ENCODE measurements at places on chromosomes 3 and 15.

GRCh38 chr3:41881233-41881821 lies 80.6 kb downstream of the ULK4 start:
- DNase-seq: no peak

DNA sequence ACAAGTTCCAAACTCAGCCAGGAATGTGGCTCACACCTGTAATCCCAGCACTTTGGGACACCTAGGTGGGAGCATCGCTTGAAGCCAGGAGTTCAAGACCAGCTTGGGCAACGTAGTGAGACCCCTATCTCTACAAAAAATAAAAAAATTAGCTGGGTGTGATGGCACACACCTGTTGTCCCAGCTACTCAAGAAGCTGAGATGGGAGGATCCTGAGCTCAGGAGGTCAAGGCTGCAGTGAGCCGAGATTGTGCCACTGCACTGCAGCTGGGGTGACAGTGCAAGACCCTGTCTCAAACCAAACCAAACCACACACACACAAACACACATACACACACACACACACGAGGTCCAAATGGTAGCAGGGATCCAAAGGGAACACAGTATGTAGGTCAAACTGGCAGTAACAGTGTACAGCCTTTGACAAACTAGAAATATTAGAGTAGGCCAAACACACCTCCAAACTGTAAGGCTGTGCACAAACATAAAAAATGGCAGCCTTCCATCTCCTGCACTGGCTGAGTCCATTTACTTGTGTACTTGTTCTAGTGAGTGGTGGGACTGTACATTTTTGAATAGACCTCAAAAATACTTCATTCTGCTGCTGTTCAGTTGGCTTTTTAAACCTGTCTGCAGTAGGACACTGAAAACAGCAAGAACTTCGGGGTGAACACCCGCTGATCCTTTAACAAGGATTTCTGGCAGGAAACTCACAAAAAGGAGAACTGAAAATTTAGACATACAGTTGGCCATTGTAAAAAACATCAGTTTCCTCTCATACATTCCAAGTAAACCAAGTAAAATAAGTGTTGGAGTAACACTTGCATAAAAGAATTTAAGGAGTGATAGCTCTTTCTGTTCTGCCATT lies 33.6 kb downstream of the INTS14 start:
- no peak for DNase-seq

DNA sequence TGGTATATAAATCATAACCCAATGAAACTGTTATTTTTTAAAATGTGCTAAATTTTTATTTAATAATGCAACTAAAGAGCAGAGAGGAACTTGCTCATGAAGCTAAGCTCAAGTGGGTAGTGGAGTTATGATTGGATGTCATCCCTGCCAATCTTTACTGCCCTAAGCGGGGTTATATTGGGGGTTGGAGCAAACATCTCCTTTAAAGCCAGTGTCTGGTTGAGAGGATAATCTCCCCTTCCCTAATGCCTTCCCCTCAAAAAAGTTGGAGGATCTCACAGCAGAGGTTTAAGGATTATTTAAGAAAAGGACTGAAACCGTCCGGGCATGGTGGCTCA lies 32.1 kb upstream of the CLASP2 start:
- no peak for DNase-seq

DNA sequence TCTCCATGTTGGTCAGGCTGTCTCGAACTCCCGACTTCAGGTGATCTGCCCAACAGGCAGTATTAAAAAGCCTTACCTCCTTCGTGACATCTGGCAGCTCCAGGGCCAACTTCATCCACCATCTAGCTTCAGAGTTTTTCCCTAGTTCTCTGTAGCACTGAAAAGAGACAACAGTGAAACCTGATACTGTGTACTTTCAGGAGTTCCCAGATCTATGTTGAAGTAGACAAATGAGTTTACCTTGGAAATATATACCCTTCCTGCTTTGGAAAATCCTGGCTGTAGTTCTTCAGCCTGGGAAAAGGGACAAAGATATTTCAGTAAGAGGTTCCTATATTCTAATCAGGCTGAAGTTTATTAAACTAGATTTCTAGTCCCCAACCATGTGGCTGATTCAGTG lies 18.0 kb downstream of the RMDN3 start:
- DNase-seq: no peak

- no peak for DNase-seq
These were observed 250.0 kb upstream of the PDZRN3 start for GRCh38 chr3:73874606-73875369.

GRCh38 chr3:130820976-130821375 lies 72.9 kb upstream of the ATP2C1 start:
- DNase-seq: no peak

DNA sequence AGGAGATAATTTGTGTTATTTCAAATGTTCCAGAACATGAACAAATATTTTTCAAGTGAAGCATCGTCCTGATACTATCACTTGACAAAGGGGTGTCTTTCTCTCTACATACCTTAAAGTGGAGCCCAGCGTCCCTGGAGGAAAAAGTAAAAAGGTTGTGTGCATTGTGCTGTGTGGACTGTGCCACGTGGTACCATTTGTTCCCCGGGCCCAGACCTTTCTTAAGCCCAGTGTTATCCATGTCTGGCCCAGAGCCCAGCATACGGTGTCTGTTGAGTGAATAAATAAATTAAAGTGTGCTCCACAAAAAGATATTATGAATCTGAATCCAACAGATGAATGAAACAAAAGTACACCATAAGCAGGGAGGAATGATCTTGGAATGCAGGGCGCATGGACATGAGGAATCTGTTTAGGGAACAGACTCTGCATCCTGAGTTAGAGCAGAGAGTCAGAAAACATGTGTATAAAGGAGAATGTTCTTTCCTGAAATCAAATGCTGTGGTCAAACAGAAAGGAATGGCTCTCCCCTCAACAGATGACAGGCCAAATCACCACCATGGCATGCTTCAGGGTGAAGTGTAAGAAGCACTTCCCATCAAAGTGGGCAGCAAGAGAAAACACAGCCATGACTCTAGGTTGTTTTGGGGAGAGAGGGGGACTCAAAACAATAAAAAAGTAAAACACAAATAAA lies 8.1 kb upstream of the PRSS50 start:
- no peak for DNase-seq

DNA sequence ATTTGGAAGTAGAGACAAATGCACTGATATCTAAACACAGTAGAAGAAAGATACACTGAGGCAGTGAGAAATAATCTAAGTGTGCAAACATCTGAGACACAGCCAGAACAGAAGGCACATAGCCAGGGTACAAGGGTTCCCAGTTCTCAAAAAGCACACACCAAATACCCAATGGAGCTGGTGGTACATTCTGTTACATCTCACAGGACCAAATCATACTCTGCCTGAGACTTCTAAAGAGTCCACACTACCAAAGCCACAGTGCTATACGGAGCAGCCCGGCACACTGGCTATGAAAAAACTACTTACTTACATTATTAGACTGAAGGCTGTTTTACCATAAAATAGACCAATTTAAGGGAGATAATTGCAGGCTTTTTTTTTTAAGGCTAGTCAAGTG lies 19.3 kb downstream of the CLPX start:
- no peak for DNase-seq

DNA sequence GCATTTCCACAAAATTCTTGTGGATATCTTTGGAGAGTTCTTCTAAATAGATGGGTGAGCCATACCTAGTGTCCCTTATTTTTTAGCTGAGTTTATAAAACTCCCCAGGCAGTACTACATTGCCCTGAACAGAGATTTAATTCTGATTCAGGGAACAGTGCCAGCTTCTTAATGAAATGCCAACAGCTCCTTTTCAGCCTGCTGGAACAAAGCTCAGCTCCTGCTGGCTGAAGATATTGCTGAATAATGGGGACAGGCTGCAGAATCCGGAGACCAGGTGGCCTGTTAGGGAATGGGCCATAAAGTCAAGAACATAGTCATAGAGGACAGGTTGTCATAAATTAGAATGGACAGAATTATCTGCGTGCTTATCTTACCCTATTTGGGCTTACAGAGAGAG lies 8.9 kb downstream of the HGD start:
- no peak for DNase-seq

- DNase-seq: no peak
These were observed 54.6 kb downstream of the ARHGEF3 start for GRCh38 chr3:56747150-56747549.

DNA sequence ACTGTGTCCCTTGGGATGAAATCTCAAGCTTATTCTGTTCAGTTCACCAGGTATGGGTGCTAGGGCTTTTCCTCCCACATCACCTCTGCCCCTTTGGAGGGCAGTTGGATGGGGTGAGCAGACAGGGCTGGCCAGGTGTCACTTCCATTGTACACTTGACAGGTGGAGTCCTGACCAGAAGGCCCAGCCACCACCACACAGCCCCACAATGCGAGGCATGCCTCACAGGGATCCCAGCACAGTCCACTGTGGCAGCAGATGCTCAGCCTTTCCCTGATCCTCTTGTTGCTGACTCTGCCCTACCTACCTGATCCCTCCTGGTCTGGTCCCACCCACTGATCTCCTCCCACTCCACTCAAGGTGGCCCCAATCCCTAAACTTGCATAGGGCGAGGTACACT lies 88.2 kb downstream of the ANP32A start:
- DNase-seq: no peak

DNA sequence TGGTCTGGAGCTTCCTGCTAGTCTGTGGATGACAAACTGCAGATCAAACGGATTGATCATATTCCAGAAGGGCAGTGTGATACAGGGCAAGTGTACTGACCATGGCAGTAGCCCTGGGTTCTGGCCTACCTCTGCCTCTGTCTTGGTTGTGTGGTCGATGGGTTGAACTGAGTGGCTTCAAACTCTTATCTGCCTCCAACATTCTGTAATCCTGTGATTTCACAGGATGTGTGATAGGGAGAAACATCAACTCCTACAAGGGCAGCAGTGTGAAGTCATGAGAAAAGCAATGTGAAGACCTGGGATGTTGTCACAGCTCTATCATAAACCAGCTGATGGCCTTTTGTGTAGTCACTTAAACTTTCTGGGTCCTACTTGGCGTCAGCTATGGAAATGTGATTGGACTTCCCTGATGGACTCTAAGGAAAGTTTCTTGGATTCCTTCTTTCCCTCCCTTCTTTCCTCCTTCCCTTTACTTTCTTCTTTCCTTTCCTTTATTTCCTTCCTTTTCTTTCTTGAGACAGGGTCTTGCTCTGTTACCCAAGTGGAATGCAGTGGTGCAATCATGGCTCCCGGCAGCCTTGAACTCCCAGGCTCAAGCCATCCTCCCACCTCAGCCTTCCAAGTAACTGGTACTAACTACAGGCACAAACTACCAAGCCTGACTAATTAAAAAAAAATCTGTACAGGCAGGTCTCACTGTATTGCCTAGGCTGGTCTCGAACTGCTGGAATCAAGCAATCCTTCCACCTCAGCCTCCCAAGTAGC lies 114.8 kb downstream of the BBX start:
- no peak for DNase-seq

- no peak for DNase-seq
These were observed 3.0 kb downstream of the MAPK6 start for GRCh38 chr15:52021892-52022540.

- peak; percentile 12 for DNase-seq
These were observed 2.9 kb downstream of the THBS1 start for GRCh38 chr15:39583596-39584265.

- DNase-seq: no peak
These were observed 80.7 kb upstream of the SLC25A26 start for GRCh38 chr3:66140106-66140505.

GRCh38 chr3:73405853-73406252 lies 218.9 kb downstream of the PDZRN3 start:
- DNase-seq: no peak

- no peak for DNase-seq
These were observed 7.6 kb downstream of the LPCAT4 start for GRCh38 chr15:34359416-34359815.

DNA sequence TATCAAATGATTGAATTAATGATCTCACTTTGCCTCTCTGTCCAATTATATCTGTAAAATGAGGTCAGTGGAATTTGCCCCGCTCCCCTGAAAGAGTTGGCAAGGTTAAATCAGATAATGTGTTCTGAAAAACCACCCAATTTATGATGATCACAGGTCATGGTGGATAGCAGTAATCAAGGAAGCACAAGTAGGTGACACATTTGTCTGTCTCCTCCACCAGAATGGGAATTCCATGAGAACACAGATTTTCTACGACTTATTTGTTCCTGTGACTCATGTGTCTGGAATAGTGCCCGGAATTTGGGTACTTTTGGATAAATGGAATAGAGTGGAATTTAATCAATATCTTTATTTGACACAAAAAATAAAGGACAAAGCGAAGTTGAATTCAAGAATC lies 220.9 kb upstream of the SUCLG2 start:
- DNase-seq: no peak

DNA sequence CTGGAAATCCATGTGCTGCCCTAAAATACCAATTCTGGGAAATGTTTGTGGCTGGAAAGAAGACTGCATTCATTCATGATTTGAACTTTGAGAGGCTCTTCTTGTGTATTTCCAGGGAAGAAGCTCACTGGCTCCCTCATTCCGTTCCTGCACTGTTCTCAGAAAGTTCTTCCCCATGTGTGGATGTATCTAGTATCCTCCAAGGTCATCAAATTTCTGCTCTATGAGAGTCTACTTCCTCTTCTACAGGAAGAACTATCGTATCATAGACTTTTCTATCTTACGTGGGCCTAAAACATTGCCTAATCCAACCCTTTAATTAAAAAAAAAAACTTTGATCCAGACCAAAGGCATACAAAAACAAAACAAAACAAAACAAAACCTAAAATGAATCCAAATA lies 2.9 kb downstream of the CCR3 start:
- DNase-seq: no peak

- DNase-seq: no peak
These were observed 442.8 kb downstream of the FGF12 start for GRCh38 chr3:192284443-192285072.

GRCh38 chr3:39142067-39142466 lies 11.3 kb downstream of the CSRNP1 start:
- no peak for DNase-seq

DNA sequence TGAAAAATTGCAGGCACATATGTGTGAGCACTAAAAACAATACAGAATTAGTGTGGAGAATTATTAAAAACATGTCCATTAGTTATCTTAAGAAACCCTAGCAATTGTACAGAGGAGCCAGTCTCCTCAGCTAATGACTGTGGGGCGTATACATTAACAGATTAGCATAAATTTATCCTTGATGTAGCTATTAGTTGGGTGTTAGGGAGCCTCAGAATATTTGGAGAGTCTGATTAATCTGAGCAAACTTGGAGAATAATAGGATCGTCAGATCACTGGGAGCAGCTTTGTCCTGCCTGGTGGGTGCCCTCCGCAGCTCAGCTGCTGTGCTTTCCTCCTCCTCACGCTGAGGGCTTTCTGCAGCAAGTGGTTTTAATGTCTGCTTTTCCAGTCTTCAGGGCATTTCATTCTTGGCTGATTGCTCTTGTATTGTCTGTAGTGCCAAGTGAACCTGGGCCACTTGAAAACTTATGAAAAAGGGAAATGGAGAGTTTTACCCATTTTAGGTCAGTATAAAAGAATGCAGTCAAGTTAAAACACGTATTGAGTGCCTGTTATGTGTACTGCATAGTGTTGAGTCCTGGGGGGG lies 417.4 kb upstream of the SEMA6D start:
- DNase-seq: no peak

DNA sequence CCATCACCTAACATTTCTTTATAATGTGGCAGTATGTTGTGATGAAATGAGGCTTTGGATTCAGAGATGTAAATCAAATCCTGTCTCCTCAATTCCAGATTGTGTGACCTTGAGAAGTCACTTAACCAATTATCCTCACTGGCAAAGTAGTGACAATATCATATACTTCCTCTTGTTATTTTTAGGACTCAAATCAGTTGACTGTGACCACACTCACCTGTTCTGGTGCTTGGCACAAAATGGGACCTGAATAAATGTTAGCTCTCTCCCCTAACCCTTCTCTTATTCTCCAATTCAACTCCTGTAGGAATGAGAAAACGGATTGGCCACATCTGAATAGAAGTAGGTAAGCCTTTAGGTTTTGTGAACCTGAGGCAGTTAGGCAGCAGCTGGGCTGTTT lies 42.1 kb downstream of the IQCH start:
- no peak for DNase-seq

Measured in stimulated activated CD8-positive, alpha-beta memory T cell treated with anti-CD3 and anti-CD28 coated beads, Interleukin-7, amount 100 ng/mL, for 1 hour (primary cell).